ENCODE measurements at places on chromosomes 2 and 18. TPM values are rescaled to one million over a fixed set of nuclear protein-coding genes. Genes with fewer than 3 reads are reported as not detected.

- no peaks in the 10 kb centered on the region for H3K27me3 ChIP-seq
- DNase-seq, result no peak
- H3K4me1 ChIP-seq, result no peaks in the 10 kb centered on the region
- H3K27ac ChIP-seq, result no peak overlapping the region
Measured at GRCh38 chr18:6396276-6396675, 18.4 kb downstream of the L3MBTL4 start.

- H3K27me3 ChIP-seq, result no peaks in the 10 kb centered on the region
- peak overlapping the region; percentile 73 for H3K27ac ChIP-seq
- no peak overlapping the region for H3K4me3 ChIP-seq
- peaks cover 16% of the 10 kb centered on the region for H3K4me1 ChIP-seq
- DNase-seq, result no peak
Measured at GRCh38 chr2:3469486-3469885, 49.8 kb downstream of the ADI1 start.

DNA sequence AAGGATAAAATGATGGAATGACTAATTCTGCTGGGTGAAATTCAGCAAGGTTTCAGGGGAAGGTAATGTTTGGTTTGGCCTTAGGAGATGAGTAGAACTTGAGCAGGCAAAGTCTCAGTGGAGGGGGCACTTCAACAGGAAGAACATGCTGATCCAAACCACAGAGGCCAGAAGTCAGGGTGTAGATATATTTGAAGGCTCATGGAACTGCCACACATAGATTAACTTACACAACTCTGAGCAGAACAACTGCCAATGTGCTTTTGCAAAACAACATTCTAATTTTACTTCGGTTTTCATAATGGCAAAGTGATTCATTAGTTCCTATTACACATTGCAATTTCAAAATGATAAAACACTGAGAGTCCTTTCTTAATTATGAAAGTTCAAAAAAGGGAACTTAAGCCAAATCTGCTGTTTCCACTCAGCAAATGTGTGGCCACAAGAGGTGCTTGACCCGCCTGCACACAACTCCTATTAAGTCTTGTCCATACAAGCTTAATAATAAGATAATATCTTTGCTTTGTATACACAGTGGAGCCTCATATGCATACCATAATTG lies 284.8 kb downstream of the MREG start:
- DNase-seq, result no peak
- H3K27me3 ChIP-seq, result no peaks in the 10 kb centered on the region
- H3K27ac ChIP-seq, result no peak overlapping the region
- no peaks in the 10 kb centered on the region for H3K36me3 ChIP-seq
- no peaks in the 10 kb centered on the region for H3K4me1 ChIP-seq

- no peak overlapping the region for H3K27ac ChIP-seq
- H3K4me1 ChIP-seq, result peaks cover 22% of the 10 kb centered on the region
- no peaks in the 10 kb centered on the region for H3K36me3 ChIP-seq
- no peak overlapping the region for H3K4me3 ChIP-seq
Measured at GRCh38 chr2:96140941-96141623, 2.8 kb upstream of the ASTL start.

GRCh38 chr2:152930501-152930900 lies 212.1 kb downstream of the ARL6IP6 start:
- H3K4me1 ChIP-seq, result peaks cover 7% of the 10 kb centered on the region
- H3K4me3 ChIP-seq, result no peak overlapping the region
- peaks cover 4% of the 10 kb centered on the region for H3K36me3 ChIP-seq
- H3K27me3 ChIP-seq, result no peaks in the 10 kb centered on the region
- DNase-seq, result no peak

- H3K27me3 ChIP-seq, result no peaks in the 10 kb centered on the region
- no peak overlapping the region for H3K27ac ChIP-seq
- H3K4me1 ChIP-seq, result no peaks in the 10 kb centered on the region
- H3K4me3 ChIP-seq, result no peak overlapping the region
- no peak for DNase-seq
- no peaks in the 10 kb centered on the region for H3K36me3 ChIP-seq
Measured at GRCh38 chr2:211176514-211177141, 620.2 kb downstream of the CPS1 start.

PLB1 gene
- 2.5 TPM for total RNA-seq

LIPT1 gene
- total RNA-seq, result 3.9 TPM

SH3BP4 gene
- 19.2 TPM for total RNA-seq

DNA sequence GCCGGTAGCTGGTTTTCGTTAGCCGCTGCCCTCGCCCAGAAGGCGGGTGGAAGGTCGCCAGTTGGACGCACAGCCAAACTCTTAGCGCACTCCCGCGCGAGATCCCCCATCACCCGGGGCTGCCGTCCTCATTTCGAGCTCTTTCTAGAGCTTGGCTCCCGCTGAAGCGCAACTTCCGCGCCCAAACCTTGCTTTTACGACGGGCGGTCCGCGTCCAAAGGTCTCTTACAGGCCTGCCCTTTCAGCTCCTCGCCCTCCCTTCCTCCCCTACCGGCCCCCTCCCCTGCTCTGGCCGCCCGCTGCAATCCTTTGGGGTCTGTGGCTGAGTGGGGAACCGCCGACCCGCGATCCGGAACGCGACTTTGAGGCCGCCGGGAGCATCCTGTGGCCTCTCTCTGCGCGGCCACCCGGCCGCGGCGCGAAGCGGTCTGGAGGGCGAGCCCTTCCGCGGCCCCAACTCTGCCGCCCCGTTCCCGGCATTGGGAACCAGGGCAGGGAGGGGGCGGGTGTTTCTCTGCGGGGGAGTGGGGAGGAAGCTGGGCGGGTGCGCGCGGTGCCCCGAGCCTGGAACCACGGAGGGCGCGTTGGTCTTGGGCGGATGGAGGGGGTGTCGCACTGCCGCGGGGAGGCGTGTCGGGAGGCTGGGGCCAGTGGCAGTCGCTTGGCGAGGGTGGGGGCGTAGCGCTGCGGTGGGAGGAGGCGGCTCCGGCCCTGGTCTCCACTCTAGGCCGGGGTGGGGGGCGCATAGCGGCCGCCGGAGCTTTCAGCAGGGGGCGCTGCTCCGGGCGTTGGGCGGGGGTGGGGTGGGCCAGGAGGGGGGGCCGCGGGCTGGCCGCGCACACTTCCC lies at the start of gene GDF7:
TSS of gene GDF7 (plus strand) at position 841 of the 847 bp plus-strand sequence. CDS start 96 bp downstream, outside the sequence.
- DNase-seq, result no peak
- peak within 1 kb of the TSS; percentile 57 for H3K4me3 ChIP-seq
- no peaks in the 10 kb centered on the region for H3K36me3 ChIP-seq

ESPNL gene
- total RNA-seq, result 0.74 TPM

B3GNT7 gene
- 7.1 TPM for total RNA-seq

STAT4 gene
- total RNA-seq, result 9.1 TPM

DNA sequence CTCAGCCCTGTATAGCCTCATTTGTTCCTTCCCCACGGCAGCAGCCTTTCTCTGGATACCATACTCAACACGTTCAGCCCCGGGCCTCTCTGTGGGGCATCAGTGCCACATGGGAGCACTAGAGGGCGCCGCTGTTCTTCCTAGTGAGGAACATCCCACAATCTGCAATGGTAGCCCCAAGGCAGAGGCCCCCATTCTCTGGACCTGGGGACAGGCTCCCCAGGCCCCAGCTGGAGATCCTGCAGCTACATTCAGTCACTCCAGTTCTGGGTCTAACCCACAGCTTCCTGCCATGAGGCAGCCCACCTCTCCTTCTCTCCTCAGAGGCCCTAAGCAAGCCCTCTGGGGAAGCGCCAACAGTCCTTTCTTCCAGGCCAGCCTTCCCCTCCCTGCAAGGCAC lies 14.2 kb upstream of the SFXN5 start:
- H3K36me3 ChIP-seq, result no peaks in the 10 kb centered on the region
- H3K4me1 ChIP-seq, result peaks cover 51% of the 10 kb centered on the region
- no peak overlapping the region for H3K4me3 ChIP-seq

DNA sequence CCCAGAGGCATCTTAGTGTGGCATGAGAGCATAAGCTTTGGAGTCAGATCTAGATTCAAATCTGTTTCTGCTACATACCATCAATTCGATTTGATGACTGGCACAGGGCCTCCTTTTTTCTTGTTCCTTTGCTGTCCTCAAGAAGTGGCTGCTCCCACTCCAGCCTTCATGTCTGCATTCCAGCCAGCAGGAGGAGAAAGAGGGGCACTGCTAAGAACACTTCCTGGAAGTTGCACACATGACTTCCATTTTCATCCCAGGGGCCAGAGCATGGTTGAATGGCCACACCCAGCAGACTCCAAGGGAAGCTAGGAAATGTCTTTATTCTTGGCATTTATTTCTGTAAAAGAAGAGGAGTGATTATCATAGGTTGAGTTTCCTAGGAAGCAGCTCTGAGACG lies 50.4 kb downstream of the EML6 start:
- no peak overlapping the region for H3K27ac ChIP-seq
- no peaks in the 10 kb centered on the region for H3K36me3 ChIP-seq
- no peaks in the 10 kb centered on the region for H3K4me1 ChIP-seq
- H3K4me3 ChIP-seq, result no peak overlapping the region
- no peaks in the 10 kb centered on the region for H3K27me3 ChIP-seq
- no peak for DNase-seq

GKN2 gene
- total RNA-seq, result not detected

DNA sequence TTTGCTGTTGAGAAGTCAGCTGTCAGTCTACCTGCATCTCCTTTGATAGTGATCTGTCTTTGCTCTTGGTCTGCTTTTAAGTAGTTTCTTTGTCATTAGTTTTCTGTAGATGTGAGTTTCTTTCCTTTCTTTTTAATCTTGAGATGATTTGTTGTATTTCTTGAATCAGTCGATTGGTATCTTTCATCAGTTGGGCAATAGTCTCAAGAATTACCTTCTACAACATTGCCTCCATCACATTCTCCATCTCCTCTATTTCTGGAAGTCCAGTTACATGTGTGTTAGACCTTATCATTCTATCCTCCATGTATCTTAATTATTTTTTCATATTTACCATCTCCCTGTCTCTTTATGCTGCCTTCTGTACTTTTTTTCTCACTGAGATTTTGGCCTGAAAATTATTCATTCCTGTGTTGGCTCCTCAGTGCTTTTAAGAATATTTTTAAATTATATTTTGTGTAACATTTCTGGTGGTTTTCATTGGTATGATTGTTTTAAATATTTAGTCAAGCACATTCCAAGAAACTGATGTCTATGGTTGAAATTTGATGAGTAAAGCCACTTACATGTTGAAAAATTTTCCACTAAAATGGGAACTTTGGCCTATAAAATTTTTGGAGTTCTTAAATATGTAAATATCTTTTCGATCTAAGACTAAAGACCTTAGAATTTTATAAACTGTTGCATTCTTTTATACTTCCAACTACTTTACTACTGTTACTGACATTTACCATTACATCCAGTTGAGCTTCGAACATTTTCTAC lies 239.5 kb upstream of the MGAT5 start:
- no peaks in the 10 kb centered on the region for H3K27me3 ChIP-seq
- no peak overlapping the region for H3K27ac ChIP-seq
- DNase-seq, result no peak
- no peak overlapping the region for H3K4me3 ChIP-seq
- no peaks in the 10 kb centered on the region for H3K4me1 ChIP-seq

IL1R2 gene
- 63.3 TPM for total RNA-seq

DNA sequence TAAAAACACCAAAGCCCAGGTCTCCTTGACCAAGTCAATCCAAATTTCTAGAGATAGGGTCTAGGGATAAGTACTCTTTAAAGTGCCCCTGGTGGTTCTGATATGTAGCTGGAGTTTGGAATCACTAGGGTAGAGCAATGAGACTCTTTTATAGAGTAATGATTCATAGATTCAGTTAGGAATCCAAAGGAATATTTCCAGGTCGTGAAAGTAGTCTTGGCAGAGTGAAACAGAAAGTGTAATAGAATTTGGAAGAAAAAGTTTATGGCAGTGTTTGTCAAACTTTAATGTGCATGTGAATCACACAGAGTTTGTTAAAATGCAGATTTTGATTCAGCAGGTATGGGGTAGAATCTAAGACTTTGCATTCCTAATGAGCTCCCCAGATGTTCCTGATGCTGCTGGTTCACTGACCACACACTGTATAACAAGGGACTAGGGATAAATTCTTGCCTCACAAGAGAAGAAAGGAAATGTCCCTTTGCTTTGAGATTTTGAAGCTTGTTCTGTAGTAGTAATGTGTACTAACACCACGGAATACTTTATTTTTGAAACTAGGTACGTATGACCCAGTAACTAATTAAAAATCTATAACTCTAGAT lies 1.8 kb downstream of the UPP2 start:
- H3K4me1 ChIP-seq, result peaks cover 6% of the 10 kb centered on the region
- H3K4me3 ChIP-seq, result no peak overlapping the region
- H3K27ac ChIP-seq, result no peak overlapping the region
- H3K36me3 ChIP-seq, result no peaks in the 10 kb centered on the region
- no peak for DNase-seq

DNA sequence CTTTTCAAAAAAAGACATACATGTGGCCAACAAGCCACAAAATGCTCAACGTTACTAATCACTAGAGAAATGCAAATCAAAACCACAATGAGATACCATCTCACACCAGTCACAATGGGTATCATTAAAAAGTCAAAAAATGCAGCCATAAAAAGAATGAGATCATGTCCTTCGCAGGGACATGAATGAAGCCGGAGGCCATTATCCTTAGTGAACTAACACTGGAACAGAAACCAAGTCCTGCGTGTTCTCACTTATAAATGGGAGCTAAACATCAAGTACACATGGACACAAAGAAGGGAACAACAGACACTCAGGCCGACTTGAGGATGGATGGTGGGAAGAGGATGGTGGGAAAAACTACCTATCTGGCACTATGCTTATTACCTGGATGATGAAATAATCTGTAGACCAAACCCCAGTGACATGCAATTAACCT lies 17.8 kb upstream of the ATL2 start:
- no peak overlapping the region for H3K27ac ChIP-seq
- no peak overlapping the region for H3K4me3 ChIP-seq
- H3K27me3 ChIP-seq, result no peaks in the 10 kb centered on the region
- DNase-seq, result no peak
- no peaks in the 10 kb centered on the region for H3K36me3 ChIP-seq

GRCh38 chr2:113136828-113137775 lies 9.7 kb downstream of the IL1RN start:
- H3K36me3 ChIP-seq, result no peaks in the 10 kb centered on the region
- H3K4me1 ChIP-seq, result no peaks in the 10 kb centered on the region
- no peak overlapping the region for H3K27ac ChIP-seq
- H3K4me3 ChIP-seq, result no peak overlapping the region
- no peak for DNase-seq
- no peaks in the 10 kb centered on the region for H3K27me3 ChIP-seq

DNA sequence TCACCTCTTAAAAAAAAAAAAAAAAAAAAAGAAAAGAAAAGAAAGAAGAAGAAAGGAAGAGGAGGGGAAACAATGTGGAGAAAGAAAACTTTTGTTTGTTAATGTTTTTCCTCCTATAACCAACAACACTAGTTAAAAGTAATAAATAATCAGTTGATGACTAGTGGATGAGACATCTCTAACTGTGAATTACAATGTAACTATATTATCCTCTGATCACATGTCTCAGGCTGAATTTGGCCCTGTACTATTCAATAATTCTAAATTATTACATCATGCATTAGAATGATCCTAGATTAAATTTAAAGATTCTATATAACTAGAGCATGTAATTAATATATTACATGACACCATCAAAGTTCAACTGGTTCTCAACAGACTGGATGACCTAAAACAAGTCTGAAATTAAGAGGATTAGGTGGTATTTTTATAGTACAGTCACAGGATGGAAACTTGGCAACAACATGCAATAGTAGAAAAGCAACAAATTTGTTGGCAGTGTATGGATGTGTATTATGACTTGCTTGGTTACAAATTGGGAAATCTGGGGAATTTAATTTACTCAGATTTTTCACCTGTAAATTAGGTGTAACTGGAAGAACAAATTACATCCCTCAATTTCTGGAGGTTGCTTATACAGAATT lies 269.3 kb upstream of the SETBP1 start:
- no peaks in the 10 kb centered on the region for H3K27me3 ChIP-seq
- no peaks in the 10 kb centered on the region for H3K36me3 ChIP-seq
- no peak overlapping the region for H3K27ac ChIP-seq
- DNase-seq, result no peak
- peaks cover 6% of the 10 kb centered on the region for H3K4me1 ChIP-seq
- no peak overlapping the region for H3K4me3 ChIP-seq
